ENCODE measurements at places on chromosomes 2 and 18.
A peak's percentile ranks its signal among the peaks of the same experiment; 100 is the strongest.

- no peak for DNase-seq
Observed at GRCh38 chr2:33107690-33108482, 161.1 kb downstream of the LTBP1 start.

GRCh38 chr2:46913471-46914381 is 1.9 kb downstream of the MCFD2 start:
- DNase-seq = no peak

DNA sequence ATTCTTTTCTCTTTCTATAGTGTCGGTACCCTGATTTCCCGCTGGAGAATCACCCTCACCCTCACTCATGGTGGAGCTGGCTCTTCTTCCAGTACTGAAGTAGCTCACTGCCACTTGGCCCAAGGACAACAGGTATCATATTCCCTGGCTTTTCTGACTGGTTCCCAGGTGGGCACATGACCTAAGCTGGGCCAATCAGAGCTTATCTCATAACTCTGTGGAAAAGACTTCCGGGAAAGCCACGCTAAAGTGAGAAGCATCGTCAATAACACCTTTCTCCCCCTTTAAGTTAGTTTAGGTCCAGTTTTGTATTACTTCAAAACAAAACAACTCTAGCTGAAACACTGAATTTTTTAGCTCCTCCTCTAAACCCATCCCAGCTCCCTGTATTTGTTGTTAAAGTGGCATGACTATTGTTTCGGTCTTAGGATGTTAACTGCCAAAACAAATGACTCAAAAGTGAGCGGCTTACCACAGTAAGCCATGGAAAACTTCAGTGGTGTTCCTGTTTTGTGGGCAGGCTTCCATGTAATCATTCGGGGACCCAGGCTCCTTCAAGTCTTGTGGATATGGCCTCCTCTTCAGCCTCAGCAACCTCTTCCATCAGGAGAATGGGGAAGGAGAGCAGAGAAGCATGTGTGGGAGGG is 137.4 kb upstream of the DLX2 start:
- DNase-seq = no peak

DNA sequence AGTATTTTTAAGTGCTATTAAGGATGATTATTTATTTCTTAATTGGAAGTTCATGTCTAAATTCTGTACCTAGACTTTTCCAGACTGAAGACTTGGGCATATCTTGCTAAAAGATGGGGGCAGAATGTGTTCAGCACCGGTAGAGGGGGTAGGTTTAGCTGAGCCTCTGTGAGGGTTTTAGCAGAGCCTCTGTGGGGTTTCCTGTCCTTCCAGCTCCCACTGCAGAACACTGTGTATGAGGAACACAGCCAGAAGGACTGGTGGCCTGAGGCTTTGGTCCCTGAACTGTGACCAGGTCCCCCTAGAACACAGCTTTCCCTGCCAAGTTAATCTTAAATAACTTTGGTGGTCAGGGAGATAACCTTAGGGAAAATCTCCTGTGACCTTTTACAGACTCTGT is 123.4 kb upstream of the EPC2 start:
- DNase-seq = no peak

DNA sequence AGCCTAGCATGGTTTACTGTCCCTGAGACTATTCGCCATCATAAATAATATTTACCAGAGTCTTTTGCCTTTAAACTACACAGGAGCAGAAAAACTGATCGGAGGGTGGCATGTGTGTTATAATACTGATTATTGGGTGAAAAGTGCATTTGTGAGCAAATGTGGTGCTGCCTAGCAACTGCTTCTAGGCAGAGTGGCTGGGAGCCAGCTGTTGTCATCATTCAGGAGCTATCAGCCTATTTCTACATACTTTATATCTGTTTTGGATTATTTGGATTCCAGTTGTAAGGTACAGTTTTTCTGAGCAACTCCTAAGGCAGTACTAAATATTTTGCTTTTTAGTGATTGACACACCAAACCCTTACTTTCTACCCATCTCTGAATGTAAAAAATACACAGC is 75.0 kb upstream of the MSTN start:
- DNase-seq = no peak

GRCh38 chr2:64228918-64229317 is 84.7 kb upstream of the PELI1 start:
- no peak for DNase-seq

GRCh38 chr2:99403084-99403483 is 65.9 kb downstream of the EIF5B start:
- no peak for DNase-seq

- no peak for DNase-seq
Observed at GRCh38 chr2:39736640-39737039, 42.4 kb downstream of the THUMPD2 start.

GRCh38 chr2:62266433-62267038 is 70.6 kb downstream of the B3GNT2 start:
- DNase-seq = no peak

GRCh38 chr2:61862085-61862484 is 8.2 kb upstream of the FAM161A start:
- DNase-seq = no peak

DNA sequence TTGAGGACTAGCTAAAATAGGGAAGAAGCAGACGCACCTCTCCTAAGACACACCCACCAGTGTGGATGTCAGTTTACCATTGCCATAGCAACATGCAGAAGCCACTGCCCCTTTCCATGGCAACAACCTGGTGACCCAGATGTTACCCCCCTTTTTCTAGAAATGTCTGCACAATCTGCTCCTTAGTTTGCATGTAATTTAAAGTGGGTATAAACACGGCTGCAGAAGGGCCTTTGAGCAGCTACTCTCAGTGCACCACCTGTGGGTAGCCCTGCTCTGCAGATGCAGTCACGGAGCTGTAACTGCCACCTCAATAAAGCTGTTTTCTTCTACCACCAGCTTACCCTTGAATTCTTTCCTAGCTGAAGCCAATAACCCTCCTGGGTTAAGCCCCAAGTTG is 87.1 kb downstream of the FBXO15 start:
- peak; percentile 43 for DNase-seq

DNA sequence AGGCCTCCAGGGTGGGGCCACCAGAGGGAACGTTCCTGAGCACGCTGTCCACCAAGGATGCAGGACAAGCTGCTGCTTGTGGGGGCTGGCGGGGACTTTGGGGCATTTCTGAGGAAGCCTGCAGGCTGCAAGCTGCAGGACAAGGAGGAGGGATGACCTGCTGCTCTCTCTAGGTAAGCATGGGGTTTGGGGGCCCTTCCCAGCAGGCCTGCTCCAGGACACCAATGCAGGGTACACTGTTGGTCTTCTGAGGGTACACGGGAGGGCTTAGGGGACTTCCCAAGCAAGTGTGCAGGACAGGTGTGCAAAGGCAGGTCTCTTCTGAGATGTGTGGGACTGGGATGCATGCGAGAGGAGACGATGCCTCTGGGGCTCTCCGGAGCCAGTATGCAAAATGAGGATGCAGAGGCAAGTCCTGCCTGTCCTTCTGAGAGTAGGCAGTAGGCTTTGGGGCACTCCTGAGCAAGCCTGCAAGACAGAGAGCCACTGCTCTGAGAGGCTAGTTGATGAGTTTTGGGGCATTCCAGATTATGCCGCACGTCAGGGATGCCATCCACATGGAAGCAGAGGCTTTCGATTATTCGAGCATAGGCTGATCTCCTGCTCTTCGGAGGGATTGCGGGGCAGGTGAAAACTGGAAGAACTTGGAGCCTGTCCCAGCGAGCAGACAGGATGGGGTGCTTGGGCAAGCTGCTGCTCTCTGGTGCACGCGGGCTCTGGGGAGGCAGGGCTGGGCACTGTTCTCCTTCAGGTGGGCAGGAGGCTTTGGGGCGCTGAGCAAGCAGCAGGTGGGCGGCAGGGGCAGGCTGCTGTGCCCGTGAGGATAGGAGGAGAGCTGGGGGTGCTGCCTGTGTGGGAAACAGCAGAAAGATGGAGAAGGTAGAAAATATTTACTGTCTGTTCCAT is 44.6 kb downstream of the CNGA3 start:
- no peak for DNase-seq

DNA sequence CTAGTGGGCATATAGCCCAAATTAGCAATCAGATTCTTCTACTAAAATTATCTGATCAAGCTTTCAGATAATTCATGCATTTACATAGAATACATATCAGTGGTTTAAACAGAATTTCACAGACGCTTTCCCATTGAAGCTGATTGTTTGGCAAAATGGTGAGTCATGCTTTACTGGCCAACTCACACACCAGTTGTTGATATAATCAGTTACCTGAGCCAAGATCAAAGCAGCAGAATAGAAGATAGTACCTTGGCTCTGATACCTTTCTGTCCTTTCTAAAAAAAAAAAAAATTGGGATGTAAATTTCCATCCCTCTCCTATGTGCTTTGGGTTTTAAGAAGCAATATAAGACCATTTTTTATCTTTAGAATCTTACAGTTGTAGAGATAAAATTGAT is 178.0 kb downstream of the MCFD2 start:
- no peak for DNase-seq

- DNase-seq = no peak
Observed at GRCh38 chr2:154827286-154827685, 128.8 kb downstream of the KCNJ3 start.

DNA sequence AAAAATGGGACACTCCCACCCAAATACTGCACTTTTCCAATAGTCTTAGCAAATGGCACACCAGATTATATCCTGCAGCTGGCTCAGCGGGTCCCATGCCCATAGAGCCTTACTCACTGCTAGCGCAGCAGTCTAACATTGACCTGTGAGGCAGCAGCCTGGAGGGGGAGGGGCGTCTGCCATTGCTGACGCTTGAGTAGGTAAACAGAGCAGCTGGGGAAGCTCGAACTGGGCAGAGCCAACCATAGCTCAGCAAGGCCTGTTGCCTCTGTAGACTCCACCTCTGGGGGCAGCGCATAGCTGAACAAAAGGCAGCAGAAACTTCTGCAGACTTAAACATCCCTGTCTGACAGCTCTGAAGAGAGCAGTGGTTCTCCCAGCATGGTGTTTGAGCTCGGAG is 110.4 kb downstream of the CTIF start:
- DNase-seq = no peak

DNA sequence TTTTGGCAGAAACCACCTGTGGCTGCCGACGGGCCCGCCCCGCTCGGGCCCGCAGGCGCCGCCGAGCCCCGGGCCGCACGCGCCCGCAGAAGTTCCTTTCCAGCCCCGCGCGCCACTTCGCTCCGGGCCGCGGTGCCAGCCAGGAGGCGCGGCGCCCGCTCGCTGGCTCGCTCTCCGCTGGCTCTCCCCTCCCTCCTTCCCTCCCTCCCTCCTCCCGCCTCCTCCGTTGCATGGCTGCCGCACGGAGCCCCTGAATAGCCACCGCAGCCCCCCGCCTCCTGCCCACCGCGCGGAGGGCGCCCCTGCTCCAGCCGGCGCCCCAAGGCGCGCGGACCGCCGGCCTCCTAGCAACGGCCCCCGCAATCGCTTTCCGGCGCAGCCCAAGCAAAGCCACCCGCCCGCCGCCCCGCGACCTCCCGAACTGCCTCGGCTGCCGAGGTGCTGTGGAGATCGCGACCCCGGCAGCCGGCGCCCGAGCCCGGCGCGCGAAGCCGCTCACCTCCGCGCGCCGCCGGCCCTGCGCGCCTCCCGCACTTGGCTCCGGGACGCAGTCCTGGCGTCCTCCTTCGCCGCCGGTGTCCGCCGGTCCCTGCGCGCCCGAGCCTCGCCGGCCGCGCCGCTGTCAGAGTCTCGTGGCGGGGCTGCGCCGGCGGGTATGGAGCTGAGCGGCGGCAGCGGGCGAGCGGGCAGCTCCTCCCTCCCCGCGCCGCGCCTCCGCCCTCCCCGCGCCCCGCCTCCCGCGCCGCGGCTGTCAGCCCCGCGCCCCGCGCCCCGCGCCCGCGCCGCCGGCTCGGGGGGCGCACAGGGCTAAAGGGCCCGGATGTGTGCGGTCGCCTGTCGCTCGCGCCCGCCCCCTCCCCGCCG is at the start of gene ZBTB7C:
TSS of gene ZBTB7C (minus strand) at position 657 of the 864 bp plus-strand sequence.
- no peak for DNase-seq

DNA sequence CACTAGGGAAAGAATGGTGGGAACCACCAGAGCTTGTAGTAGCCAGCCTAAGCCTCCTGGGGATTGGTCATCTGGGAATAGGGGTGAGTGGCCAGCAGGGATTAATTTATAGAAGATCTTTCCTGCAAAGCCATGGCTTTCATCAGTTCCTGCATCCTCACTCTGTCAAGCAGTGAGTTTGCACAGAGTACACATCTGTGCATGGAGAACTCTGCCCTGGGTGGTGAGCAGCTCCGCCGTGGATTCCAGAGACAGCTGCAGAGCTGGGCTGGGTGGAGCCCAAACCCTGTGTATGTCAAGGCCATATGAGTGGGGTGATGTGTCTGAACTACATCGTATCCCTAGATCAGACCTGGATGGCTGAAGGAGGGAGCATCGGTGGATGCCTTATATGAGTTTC is 182.2 kb downstream of the GLI2 start:
- no peak for DNase-seq

- peak; percentile 58 for DNase-seq
Observed at GRCh38 chr2:128736689-128737545, 418.2 kb upstream of the HS6ST1 start.

DNA sequence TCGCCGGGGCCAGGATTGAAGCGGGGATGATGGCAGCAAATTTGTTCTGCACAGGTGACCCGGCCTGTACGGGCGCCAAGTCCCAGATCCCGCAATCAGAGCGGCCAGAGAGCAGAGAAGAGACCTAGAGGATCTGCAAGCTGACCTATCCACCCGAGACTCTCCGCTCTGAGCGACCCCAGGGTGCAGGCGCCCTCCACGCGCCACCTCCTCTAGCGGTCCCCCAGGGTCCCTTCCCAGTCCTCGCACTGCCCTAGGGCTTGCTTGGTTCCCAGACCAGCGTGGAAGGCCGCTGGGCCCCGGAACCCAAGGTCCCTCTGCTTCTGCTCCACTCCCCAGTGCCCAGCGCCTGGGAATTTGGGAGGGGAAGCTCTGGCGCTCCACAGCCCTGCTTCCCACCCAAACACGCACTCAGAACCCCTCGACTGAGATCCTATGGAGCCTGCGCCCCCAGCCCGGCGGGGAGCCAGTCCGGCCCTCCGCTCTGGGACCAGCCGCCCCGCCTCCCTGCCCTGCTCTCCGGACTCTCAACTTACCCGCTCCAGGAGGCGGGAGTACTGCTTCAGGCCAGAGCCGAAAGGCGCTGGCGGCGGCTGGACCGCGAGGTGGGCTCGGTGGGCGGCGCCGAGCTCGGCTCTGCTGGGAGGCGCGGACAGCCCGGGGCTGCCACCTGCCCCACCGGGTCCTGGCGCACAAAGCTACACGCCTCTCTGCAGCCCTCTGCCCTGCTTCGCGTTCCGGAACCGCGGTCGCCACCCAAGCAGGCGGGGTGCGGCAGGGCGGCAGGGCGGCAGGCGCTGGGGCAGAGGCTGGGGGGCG is 3.0 kb upstream of the SIX3 start:
- DNase-seq = no peak

GRCh38 chr2:100889286-100889685 is 69.3 kb downstream of the NPAS2 start:
- no peak for DNase-seq

GRCh38 chr2:210961249-210961648 is 404.9 kb downstream of the CPS1 start:
- DNase-seq = no peak

GRCh38 chr2:141923657-141924056 is 207.2 kb downstream of the LRP1B start:
- DNase-seq = no peak

DNA sequence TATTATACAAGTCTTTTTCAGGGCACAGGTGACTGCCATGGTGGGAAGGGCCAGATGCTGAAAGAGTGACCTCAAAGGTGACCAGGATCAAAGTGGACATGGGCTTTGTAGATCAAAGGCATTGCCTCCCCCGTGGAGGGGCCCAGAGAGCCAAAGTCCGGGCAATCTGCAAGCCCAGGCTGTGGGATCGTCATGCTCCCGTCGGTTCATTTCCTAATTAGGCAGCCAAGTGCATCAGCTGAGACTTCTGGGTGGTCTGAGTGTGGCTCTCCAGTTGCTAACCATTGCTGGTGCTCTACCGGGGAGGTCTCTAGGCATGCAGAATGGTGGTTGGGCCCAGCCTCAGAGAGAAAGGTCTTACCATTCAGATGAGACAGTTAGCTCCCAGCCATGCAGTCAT is 61.6 kb downstream of the TRIB2 start:
- no peak for DNase-seq
